ENCODE measurements at places on chromosomes 7 and 10.

DNA sequence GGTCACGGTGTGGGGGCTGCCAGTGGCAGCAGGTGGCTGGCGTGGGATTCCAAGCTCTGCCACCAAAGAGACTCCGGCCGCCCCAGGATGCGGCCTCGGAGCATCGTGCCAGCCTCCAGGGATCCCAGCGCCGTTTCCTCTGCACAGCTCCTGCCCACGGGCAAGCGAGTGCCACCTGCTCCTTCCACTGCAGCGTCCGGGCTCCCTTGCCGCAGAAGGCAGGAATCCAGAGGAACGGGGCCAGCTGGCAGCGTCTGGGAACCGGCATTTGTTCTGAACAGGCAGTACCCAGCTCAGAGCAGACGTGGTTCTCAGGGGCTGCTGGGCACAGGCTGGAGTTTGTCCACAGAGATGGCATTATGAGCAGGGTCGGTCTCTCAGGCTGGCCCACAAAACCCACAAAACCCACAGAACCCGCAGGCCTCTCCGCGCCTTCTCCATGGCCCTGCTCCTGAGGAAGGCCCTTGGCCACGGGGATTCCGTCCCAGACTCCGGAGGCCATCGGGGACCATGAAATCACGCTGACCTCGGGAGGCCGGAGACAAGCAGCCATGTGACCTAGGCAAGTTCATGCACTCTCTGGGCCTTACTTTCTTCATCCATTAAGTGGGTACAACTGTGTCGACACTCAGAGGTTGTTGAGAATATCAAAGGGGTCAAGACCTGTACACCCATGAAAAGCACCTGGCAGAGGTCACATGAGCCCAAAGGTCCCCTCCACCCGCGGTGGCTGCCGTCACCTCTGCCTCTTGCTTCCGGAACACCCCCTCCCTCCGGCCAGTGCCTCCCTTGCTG lies 72.1 kb upstream of the TNRC18 start:
- no peak for DNase-seq

GRCh38 chr10:90837486-90837885 lies 20.4 kb downstream of the HTR7 start:
- no peak for DNase-seq

- no peak for DNase-seq
These were observed 85.4 kb upstream of the VOPP1 start for GRCh38 chr7:55657654-55658053.

DNA sequence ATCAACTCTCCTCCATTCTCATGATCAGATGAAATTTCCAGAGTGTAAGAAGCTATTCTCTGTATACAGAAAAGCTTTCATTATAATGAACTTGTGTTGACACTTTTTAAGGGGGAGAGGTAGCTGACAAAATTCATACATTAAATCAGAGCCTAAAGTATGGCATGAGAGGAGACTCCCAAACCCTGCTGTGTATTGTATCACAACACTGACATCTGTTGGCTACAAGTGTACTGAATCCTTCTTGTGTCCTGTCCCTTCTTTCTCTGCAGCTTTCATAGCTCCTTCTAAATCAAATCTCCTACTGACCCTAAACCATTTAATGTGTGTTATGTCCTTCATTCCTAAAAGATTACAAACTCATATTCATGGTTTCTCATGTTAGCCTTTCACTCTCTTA lies 70.9 kb downstream of the GCC1 start:
- DNase-seq = no peak

GRCh38 chr7:49775949-49776443 lies 2.6 kb downstream of the VWC2 start:
- no peak for DNase-seq

GRCh38 chr10:74542077-74542476 lies 284.3 kb upstream of the KAT6B start:
- no peak for DNase-seq

- DNase-seq = no peak
These were observed at the start of gene SSMEM1 for GRCh38 chr7:130207642-130208041. Gene SSMEM1, plus strand, starts transcription at chr7:130207860. Its CDS starts 51 bp downstream, at chr7:130207911.

GRCh38 chr10:105706281-105707026 lies 1065.4 kb downstream of the SORCS3 start:
- no peak for DNase-seq

- DNase-seq = no peak
These were observed 159.6 kb downstream of the TEX36 start for GRCh38 chr10:125523347-125523746.

DNA sequence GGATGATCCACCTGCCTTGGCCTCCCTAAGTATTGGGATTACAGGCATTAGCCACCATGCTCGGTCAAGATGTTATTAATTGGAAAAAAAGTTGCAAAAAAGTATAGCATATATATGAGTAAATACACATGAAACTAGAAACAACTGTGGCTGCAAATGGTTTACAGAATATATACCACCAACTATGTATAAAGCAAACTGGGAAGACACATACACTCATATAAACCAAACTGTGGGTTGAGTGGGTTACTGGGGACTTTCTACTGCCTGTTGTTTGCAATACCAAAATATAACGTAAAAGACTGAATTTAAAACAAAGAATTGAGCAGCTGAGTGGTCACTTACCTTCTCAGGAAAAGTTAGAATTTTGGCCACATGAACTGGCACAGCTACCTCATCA lies 8.1 kb downstream of the POLR3A start:
- no peak for DNase-seq

DNA sequence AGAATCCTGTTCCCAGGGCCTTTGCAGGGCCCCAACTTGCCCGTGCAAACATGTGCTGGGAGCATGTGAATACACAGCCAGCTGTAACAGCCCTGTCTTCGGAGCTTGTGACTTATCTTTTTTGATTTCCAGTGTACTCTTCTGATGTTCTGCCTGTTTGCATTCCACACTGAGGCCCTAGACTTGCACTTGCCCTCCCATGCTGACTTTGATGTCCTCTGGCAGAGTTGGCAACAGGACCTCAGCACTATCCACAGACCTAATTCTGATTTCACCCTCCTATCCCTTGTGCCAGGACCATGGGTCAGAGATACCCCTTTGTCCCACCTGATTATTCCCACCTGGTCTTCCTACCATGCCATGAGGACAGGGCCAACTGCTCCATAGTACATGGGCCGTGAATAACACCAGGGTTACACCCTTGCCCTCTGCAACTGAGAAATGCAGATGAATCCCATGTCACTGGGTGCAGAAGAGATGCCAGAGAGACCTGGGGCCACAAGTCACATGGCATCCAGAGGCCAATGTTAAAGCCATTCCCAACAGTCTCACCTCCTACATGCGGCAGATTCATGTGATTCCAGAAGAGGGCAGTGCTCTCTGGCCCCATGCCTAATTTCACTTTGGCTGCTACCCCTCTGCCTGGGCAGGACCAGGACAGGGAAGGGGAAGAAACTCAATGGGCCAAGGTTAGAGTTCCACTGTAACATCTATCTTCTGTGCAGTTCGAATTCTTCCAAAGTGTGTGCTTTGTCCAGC lies 43.0 kb downstream of the SCRN1 start:
- no peak for DNase-seq

GRCh38 chr10:61271127-61271780 lies 181.9 kb downstream of the TMEM26 start:
- no peak for DNase-seq
